NCI-H1694 (cell line): ENCODE measurements at places on chromosomes 3 and 15.

DNA sequence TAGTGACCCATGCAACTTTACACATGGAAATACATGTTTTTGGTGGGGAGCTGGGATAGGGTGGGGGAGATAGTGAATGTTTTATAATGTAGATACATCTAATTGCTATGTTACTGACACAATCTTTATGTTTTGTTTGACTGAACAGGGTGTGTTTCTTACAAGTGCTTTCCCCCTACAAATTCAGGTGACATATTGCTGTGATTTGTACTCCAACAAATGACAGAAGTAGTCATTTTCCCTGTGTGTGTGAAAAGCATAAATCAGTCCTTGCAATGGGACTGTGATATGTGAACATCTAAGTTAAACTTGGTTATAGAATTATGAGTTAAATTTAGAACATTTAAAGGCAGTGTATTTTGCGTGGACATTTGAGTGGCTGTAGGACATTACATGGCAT is 27.3 kb downstream of the OTOL1 start:
- DNase-seq: no peak

GRCh38 chr3:72436863-72437592 is 411.2 kb downstream of the SHQ1 start:
- no peak for DNase-seq

DNA sequence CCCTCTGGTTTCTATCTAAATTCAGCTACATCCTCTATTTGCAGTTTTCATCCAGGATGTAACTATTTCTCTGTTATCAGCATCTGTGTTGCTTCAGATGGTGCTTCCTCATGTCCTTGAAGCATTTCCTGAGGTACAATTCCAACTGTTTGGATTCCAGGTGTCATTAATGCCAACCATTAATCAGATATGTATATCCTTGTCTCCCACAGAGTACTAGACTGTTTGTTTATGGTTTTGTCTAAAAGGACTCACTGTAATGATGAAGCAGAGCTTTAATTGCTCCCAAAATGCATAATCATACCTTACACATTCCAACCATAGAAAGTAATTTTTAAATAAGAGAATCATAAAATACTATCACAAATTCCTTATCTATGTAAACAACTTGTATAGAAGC is 288.5 kb upstream of the MME start:
- DNase-seq: no peak

- DNase-seq: no peak
Observed at GRCh38 chr15:61264986-61265385, 35.9 kb upstream of the RORA start.

DNA sequence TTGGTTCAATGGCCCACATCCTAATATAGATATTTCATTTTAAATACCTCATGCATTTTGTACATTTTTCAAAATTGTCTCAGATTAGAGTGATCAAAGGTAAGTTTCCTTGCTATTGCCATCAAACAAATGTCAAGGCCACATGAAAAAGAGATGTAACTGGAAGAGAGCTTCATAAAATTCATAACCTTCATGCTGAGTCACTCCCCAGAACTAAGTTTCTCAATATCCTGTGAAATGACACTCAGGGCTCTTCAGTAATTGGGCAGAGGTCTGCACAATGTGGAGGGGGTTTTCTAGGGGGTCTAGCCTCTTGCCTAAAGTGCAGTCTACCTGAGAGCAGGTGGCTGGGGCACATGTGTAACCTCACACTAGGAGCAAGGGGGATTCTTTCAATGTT is 152.2 kb upstream of the SLC2A2 start:
- DNase-seq: no peak

DNA sequence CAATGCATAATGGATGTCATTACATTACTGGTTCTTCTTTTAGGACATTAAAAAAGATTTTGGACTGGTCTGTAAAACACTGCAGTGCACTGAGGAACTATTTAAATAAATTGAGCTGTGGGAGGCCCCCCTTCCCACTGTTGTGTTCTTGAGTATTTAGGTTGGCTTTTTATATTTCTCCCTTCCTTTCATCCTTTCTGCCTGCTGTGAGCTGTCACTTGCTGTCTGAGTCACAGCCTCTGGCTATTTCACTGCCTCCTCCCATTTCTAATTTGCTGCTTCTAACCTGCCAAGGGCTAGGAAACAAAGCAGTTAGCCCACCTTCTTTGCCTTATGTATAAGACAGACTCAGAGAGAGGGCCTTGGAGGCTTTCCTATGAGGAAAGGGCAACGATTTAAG is 89.0 kb upstream of the FNDC3B start:
- no peak for DNase-seq

DNA sequence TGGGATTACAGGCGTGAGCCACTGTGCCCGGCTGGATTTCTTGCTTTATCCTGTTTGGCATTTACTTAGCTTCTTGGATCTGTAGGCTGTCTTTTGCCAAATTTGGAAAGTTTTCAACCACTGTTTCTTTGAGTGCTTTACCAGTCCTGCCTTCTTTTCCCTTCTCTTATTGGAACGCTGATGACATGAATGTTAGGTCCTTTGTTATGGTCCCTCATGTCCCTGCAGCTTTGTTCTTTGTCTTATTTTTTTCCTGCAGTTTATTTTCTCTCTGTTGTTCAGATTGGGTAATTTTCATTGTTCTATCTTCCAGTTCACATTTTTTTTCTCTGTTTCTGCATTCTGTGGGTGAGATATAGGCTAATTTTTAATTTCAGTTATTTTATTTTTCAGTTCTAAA is 25.0 kb downstream of the SH3GL3 start:
- DNase-seq: no peak

GRCh38 chr3:149592758-149593240 is 65.0 kb downstream of the WWTR1 start:
- DNase-seq: no peak

DNA sequence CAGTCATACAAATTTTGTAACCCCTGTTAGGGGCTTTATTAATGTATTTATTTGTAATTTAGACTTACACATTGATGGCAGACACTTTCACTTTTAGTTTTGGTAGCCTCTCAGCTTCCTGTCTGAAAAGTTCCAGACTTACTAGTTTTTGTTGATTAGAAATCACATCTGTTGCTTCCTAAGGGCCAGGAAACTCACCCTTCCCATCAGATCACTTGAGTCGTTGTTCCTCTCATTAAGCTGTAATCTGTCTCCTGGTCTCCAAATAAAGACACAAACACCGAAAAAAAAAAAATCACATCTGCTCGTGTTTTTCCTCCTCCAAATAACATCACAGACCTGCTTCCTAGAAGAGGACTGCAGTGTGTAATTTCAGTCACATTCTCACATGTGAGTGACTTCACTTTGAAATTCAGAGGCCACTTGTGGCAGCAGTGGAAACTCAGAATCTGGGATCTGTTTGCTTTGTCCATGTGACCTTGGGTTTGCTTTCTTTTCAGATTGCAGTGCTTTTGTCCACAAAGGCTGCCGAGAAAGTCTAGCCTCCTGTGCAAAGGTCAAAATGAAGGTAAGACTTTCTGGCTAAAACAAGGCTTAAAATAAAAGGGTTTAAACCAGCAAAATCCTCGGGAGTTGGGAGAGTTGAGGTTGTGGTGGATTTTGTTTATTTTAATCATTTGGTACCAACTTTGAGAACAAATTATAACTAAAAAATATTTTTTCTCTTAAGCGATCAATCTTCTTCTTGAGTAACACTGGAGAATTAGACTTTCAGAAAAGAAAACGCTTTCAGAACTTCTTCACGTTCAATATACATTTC is 87.0 kb downstream of the KLHL25 start:
- peak; percentile 37 for DNase-seq

- DNase-seq: no peak
Observed at GRCh38 chr3:188752850-188753249, 418.9 kb upstream of the TPRG1 start.

DNA sequence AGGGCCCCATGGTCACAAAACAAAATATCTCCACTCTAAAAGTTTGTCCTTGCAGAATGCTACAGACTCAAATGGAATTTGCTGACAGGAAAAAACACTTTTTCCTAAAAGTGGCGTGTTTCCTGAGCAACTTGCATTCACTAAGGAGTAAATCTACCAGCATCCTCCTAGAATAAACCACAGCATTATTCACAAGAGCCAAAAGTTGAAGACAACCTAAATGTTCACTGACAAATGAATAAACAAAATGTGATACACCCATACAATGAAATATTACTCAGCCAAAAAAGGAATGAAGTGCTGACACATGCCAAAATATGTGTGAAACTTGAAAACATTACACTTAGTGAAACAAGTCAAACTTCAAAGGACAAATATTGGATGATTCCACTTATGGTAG is 28.9 kb downstream of the ITGB5 start:
- DNase-seq: no peak

DNA sequence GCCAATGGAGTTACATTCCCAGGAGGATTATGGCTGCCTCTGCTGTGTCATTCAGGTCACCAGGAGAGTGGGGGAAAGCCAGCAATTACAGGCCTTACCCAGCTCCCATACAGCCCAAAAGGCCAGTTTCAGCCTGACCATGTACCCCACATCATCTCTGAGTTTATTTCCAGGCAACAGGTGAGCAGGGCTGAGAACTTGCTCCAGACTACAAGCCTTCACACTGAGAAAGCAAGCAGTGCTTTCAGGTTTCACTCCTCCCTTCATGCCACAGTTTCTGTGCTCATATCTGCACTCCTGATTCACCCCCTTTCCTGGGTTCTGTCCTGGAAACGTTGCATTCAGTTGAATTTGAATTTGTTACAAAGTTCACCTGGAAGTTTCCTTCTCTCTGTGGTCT is 68.1 kb upstream of the ABI3BP start:
- no peak for DNase-seq

DNA sequence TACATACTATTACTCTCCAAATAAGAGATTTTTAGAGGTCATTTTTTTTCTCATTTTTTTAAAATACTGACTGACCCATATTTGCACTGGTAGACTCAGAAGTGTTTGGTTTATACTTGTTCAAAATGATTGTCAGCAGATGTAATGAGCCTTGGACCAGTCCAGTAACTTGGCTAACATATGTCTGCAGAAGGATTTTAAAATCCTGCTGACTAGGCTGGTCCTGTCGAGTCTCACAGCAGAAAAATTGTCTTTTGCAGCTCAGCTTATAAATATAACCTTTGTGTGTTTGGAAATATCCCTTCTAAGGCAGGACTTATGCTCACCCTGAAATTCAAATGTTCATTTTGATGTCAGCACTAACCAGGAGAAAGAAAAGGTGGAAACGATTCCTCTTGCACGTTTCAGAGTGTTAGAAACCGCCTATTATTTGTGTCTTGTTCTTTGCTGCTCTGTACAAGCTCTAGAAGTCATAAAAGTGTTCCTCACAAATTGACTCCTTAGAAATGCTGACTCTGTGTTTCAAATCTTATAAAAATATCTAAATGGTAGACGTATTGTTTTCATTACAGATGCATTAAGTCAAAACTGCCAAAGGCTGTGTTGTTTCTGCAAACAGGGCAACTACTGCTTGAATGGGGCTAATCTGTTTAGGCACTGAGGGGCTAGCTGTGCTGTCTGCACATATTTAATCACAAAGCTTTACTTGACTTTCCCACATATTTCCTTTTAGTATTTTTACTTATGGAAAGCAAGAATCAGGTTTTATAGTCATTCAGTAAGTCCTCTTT is 95.3 kb downstream of the CHL1 start:
- DNase-seq: no peak

GRCh38 chr15:69783211-69783610 is 314.5 kb downstream of the TLE3 start:
- peak; percentile 64 for DNase-seq

DNA sequence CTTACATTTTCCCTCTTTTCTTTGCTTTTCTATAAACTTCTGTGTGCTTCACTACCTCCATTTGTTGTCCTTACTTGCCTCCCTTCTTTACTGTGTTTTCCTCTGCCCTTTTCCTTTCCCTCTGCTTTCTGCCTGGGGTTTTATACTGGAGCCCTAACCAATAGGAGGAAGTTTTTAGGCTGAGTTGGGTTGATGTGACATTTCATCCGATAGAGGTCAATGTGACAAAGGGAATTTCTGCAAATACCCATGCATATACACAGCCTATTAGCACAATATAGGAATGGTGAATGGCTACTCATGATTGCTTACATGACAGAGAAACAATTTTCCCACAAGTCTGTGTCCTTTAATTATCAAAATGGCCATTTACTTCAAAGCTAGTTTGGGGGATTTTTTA is 153.0 kb upstream of the ARPP21 start:
- DNase-seq: no peak

DNA sequence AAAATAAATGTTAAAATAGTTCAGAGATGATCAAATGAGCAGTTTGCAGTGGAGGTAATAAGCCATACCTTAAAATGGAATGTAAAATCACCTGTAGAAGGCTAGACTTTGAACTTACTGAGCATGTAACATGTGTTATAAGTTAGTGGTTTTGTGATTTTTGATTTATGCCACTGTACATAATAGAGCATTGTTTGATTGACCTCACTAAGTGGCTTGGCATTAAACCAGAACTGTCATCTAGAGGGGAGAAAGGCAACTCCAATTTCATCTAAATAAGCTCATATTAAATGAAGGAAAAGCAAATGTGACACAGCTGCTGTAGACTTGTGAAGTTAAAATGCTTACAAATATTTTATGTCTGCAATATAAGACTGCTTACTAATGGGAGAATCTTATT is 387.9 kb downstream of the ZIC1 start:
- DNase-seq: no peak
